ENCODE measurements at places on chromosomes 16 and 17.

GRCh38 chr16:77399066-77399465, 35.8 kb downstream of the ADAMTS18 start:
- no peak for DNase-seq

DNA sequence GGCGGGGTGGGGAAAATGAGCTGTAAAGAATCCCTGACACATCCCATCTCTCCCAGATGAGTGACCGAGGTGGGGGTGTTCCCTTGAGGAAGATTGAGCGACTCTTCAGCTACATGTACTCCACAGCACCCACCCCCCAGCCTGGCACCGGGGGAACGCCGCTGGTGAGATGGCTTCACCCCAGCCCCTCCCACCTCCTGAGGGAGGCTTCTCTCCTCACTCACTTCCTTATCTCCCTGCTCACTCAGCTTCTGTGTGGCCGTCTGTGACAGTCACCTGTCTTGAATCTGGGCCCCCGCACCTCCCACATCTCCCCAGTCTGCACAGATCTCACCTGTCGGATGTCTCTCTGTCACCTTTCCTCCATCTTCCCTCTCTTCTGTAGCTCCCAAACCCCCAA, 13.4 kb downstream of the PDK2 start:
- no peak for DNase-seq

DNA sequence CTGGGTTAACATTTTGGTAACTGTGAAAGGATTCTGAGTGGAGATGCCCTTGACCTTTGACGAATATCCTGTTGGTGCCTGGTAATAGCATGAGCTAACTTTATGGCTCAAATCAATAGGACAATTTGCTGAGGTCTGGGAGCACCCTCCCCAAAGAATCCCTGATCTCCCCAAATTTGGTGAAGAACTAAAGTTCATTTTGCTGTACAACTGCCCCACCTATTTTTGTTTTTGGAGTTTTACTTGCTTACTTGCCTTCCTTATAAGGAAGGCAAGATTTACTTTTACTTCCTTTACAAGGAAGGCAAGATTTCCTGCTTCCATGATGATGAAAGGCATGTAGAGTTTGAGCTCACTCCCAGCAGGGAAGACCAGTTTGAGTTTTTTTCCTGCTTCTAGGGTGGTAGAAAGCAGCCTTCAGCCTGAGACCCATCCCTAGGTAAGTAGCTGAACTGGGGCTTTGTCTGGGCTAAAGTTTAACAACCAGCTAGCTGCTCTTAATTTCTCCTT, 2.8 kb downstream of the KRTAP4-9 start:
- no peak for DNase-seq

- no peak for DNase-seq
Measured at GRCh38 chr16:15817446-15817845, 39.4 kb downstream of the MYH11 start.

DNA sequence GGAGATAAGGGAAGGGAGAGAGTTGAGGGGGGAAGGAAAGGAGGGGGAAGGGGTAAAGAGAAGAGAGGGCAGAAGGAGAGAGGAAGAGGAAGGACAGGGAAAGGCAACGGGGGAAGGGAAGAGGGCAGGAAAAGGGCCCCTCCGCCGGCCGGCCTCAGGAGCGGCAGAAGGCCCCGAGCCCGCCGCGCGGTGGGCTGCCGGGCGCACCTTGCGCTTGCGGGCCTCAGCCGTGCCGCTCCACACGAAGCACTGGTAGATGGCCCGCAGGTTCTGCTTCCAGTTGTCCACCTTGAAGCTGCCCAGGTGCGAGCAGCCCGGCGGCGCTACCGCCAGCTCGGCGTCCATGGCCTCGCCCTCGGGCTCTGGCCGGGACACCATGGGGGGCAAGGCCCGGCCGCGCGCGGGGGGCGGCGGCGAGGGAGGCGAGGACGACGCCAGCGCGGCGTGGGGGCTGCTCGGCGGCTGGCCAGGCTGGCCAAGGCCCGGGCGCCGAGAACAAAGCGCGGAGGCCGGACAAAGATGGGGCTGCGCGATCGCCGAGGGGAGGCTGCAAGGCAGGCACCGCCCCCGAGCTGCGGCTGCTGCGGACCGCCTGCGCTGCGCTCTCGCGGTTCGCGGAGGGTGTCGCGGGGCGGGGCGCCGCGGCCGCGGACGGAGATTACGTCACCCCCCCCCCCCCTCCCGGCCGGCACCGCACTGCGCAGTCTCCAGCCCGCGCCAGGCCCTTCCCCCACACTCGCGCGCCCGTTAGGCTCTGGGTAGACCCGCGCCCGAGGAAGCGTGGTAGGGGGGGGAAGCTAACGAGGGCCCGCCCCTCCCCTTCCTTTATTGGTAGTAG, at the start of gene USP22:
TSS of gene USP22 (minus strand) at position 554 of the 838 bp plus-strand sequence. CDS start at position 378, 176 bp downstream.
- DNase-seq = no peak

- no peak for DNase-seq
Measured at GRCh38 chr17:492022-492413, 139.4 kb upstream of the RPH3AL start.

GRCh38 chr17:82200743-82201497, 11.7 kb downstream of the CCDC57 start:
- no peak for DNase-seq

- no peak for DNase-seq
Measured at GRCh38 chr17:41822216-41823140, 9.7 kb downstream of the FKBP10 start.

GRCh38 chr17:10058921-10059683, 139.3 kb downstream of the GAS7 start:
- no peak for DNase-seq

DNA sequence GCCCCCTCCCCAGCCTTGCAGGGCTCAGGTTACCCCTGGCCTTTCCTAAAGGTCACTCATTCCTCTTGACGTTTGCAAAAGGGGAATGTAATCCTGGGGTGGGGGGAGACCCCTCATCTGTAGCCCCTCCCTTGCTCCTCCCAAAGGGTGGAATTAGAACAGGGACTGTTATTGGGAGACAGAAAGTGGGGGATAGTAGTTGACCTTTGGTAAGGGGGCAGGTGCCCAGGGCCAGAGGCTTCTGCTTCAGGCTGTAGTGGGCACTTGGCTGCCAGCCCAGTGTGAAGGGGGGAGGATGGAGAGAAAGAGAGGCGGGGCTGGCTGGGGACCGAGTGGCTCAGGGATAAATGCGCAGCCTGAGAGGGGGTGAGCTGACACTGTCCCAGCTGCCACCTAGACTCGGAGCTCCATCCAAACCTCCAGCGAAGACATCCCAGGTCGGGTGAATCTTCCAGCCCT, at the start of gene ENO3:
TSS of gene ENO3 (plus strand) at position 374 of the 459 bp plus-strand sequence. CDS start 711 bp downstream, outside the sequence.
- no peak for DNase-seq

DNA sequence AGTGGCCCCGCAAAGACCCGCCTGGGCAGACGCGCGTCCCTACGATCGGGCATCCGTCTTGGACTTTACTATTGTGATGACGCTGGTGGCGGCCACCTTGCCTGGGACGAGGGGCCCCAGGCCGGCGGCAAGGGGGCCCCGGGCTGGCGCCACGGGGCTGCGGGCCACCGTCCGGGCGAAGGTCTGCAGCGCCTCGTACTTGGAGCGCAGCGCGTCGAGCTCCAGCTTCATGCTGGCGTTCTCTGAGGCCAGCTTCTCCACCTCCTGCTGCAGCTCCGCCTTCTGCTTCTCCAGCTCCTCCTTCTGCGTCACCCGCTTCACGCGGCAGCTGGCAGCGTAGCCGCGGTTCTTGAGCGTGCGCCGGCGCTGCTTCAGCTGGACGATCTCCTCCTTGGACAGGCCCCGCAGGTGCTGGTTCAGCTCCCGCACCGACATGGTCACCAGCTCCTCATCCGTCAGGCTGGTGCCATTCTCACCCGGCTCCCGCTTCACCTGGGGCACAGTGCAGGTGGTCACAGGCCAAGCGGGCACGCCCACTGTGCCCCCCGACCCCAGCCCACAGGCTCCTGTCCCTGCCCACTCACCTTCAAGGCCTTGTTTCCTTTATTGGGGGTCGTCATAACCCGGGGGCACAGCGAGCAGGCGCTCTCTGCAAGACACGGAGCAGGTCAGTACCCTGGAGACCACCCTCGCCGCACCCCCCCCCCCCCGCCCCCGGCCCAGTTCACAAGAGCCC, 4.8 kb upstream of the SIRT7 start:
- DNase-seq = no peak

DNA sequence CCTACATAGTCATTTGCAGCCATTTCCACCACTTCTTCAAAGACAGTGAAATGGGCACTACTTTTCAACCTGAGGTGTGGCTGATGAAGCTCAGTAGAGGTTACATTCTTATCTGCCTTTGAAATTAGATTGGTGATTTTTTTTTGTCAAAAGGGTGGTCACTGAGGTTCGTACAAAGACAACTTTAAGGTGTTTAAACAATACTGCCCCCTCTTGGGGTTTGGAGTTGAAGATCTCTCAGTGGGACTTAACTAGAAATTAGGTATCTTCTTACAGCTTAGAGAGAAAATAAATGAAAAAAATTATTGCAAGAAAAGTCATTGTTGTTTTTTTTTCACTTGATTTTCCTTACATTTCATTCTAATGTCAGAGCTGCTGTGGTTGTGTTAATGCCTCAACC, 713.2 kb downstream of the CDH11 start:
- no peak for DNase-seq

GRCh38 chr17:17119533-17119932, 77.3 kb downstream of the MPRIP start:
- DNase-seq = no peak

DNA sequence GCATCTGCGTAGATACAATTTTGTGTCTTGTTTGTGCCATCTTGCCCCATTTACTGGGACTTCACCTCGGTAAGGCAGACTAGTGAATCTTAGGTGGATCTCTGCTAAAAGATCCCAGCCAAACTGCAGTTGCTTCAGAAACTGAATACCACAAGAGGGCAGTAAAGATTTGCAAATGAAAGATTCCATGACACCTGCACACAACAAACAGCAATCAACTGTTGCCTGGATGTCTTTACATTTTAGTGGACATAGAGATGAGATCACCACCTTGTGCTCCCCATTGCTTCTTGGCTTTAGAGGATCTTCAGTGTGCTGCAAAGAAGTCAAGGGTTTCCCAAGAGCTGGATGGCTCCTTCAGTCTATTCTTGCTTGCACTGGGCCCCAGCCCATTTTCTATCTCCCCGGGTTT, 119.2 kb upstream of the CACNG5 start:
- DNase-seq = no peak

- DNase-seq = no peak
Measured at GRCh38 chr16:15976929-15977637, 27.7 kb downstream of the ABCC1 start.

DNA sequence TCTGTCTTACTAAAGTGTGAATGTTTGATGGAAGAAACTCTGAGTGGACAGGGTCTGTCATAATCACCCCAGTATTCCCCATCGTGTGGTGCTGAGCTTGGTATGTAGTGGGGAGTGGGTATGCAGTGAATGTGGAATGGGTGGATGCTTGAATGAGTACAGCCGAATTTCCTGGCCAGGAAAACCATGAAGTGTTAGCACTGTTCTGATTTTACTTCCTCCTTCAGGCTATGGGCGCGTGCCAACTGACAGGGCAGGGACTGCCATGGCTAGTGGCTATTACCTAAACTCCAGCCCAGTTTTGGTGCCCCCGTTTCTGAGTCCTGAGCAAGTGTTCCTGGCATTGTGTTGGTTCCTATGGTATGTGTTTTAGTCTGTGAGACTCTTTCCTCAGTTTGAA, 48.6 kb downstream of the PRKCA start:
- no peak for DNase-seq

GRCh38 chr17:5031365-5032082, 3.7 kb downstream of the SLC52A1 start:
- DNase-seq = no peak

DNA sequence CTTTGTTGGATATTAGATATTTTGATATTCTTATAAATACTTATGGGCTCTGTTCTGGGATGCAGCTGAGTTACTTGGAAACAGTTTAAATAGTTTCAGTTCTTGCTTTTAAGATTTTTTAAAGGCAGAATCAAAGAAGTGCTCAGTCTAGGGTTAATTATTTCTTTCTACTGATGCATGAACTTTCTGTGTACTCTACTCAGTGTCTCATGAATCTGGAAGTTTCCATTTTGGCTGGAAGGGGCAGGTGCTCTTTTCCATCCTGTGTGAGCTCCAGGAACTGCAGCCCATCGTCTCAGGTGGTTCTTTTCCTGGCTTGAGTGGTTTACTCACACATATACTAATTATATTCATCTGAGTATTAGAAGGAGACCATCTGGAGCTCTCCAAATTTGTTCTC, 61.1 kb upstream of the CPHXL start:
- DNase-seq = no peak

DNA sequence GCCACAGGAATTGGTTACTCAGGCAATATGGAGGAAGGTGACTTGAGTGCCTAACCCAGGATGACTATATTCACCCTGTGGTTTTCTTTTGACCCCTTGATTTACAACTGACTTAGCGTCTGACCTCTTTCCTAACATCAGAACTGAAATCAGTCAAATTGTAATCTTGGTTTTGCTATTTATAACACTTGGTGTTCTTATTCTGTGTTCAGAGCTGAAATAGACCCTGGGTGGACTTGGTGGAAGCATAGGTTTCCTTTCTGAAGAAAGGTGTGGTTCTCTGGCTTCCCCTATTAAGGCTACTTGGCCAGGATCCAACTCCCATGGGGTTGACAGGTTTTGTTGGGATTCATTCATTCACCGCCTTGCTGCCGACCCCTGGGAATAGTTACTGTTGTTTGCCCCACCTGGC, 80.8 kb downstream of the CLEC16A start:
- no peak for DNase-seq

GRCh38 chr16:57988929-57989328, 11.5 kb downstream of the ZNF319 start:
- DNase-seq = no peak

GRCh38 chr17:50353600-50354195, 7.8 kb downstream of the XYLT2 start:
- DNase-seq = no peak

DNA sequence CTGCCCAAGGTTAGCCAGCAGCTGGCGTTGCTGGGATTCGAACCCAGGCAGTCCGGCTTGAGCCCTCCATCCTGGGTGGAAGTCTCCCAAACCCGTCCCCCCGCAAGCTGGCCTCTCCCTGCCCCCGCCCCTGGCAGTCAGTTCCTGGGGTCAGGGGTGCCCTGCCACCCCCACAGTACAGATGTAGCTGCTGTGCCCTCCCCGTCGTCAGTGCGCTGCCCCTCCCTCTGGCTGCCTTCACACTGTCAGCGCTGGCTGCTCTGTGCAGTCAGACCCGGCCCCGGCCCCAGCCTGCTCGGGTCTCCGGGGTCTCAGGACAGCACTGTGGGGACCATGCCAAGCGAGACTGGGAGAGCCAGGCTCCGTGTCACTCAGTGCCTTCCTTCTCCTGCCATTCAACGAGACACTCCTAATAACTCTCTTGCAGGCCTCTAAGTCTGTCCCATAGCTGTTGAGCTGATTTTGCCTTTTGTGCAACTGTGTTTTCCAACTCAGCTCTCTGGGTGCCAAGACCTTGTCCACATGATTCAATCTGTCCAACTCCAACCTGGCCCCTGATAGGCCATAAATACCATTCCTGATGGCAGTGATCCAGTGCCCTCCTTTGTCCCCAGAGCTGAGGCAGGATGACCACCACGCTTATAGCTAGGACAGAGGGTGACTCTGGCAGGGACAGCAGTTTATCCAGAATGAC, 55.5 kb upstream of the IL34 start:
- DNase-seq = no peak

- no peak for DNase-seq
Measured at GRCh38 chr16:55567382-55567781, 898 bp downstream of the CAPNS2 start.

- DNase-seq = no peak
Measured at GRCh38 chr17:34055606-34056005, 199.5 kb upstream of the CCL2 start.

All from cortex of kidney (tissue), 1 donor.